Mammary epithelial cell (primary cell): ENCODE measurements at places on chromosomes 5 and 9.

GRCh38 chr5:158283397-158283796 lies 424.5 kb upstream of the CLINT1 start:
- no peak for DNase-seq

- DNase-seq, result no peak
Observed at GRCh38 chr5:126410623-126411022, 12.6 kb upstream of the GRAMD2B start.

DNA sequence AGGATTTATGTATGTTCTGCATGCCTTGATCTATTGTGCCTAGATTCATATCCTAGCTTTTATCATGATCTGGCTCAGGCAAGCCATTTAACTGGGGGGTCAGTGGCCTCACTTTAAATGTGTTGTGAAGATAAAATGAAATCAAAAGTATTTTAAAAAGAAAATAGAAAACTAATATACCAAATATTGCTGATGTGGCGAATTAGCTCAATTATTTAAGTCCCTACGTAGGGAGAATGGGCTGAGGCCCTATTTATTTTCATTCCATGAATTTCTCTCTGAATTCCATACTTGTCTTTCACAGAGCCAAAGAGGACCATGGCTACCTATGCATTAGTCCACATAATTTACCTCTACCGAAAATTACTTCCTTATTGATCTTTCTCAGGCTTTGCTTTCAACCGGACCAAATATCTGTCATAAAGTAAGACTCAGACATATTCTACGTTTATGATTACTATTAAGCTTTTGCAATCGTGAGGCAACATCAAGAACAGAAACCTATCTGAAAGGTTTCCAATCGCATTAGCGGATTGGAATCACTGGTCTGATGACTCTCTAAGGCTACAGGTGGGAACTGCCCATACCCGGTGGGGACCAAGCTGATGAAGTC lies 1.7 kb downstream of the MBLAC2 start:
- DNase-seq, result no peak

- DNase-seq, result peak; percentile 47
Observed at GRCh38 chr5:96141749-96142148, 180.1 kb upstream of the ELL2 start.
